ENCODE measurements at places on chromosomes 12 and 14. TPM values are rescaled to one million over a fixed set of nuclear protein-coding genes. Genes with fewer than 3 reads are reported as not detected.

The GLIPR1L1 gene
- not detected for total RNA-seq

- DNase-seq = peak; percentile 70
Measured at GRCh38 chr12:102879144-102879763, 37.8 kb downstream of the PAH start.

DNA sequence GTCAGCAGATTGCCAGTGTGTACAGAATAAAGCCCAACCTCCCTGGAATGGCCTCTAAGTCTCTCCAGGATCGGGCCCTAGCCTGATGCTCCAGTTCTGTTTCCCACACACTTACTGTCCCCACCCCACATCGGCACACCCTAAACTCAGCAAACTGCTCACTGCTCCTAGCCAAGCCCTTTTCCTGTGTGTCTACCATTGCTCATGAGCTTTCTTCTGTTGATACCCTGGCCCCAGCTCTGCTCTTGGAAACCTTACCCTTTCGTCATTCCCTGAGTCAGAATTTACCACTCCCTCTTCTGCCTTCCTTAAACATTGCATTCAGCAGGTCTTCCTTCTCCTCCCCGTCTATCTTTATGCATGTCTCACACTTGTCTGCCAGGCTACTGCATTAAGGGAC, 158.9 kb downstream of the TMX1 start:
- DNase-seq = peak; percentile 53

DNA sequence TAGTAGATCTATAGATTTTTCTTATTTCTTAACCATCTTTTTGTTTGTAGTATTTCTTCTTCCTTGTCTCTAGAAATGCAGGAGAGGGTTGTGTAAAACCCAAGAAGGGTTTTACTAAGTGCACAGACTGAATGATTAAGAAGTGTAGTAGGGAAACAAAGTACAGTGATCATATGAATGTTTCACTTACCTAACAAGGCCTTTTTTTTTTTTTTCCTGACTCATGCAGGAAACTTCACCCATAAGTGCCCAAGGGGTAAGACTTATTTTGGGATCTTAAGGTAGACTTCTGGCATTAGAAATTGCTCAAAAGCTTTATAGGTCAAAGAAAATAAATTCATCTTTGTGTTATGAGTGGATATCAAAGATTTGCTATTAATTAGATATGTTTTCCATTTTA, 10.2 kb downstream of the SCN8A start:
- no peak for DNase-seq

DNA sequence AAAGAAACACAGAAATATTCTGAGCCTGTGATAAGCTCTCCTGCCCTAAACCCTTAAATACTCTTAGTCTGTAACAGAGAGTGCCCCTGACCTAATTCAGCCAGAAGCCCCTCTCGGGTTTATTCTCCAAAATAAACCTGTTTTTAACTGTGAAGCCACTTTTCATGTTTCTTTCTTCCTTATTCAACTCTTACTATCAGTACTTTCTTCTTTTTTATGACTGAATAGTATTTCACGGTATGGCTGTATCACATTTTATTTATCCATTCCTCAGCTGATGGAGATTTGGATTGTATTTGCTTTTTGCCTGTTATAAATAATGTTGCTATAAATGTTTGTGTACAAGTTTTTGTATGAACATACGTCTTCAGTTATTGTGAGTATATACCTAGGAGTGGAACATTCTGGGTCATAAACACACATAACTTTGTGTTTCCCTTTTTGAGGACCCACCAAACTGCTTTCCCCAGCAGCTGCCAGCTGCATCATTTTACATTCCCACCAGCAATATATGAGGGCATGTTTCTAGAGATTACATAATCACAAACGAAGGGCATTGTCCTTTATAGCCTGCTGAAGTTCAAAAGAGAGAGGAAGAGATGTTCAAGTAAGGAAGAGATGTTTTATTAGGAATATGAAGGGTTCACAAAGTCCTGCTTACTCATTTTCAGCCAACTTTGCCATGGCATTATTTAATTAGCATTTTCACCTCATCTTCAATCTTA, 199.4 kb upstream of the NUDT4 start:
- no peak for DNase-seq

GRCh38 chr12:79274501-79275064, 410.0 kb downstream of the SYT1 start:
- no peak for DNase-seq
